ENCODE measurements at places on chromosomes 4 and X. TPM values are rescaled to one million over a fixed set of nuclear protein-coding genes. Genes with fewer than 3 reads are reported as not detected.

GRCh38 chr4:2647403-2648158, 108.6 kb downstream of the TNIP2 start:
- H3K4me3 ChIP-seq, result no peak overlapping the region
- no peaks in the 10 kb centered on the region for H3K27me3 ChIP-seq
- H3K27ac ChIP-seq, result no peak overlapping the region
- H3K4me1 ChIP-seq, result no peaks in the 10 kb centered on the region
- peak; percentile 74 for DNase-seq

DNA sequence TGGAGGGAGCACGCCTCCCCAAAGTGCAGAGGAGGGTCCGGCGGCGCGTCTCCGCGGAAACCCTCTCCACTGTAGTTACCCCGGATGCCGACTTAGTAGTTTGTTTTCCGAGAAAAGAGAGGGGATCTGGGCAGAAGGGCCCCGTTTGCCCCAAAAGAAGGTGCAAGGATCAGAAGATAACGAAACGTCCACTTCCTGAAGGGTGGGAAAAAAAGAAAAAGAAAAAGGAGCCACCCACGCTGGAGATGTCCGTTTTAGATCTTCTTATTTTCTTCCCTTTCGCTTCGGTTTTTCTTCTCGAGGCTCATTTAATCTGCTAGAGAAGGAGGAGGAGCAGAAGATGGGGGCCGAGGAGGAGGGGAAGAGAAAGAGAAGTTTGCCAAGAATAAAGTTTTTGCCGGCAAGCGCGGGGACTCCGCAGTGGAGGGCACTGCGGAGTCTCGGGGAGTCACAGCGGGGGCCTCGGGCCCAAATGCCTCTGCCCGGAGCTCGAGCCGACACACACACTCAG, 517 bp downstream of the LEF1 start:
- H3K36me3 ChIP-seq, result no peaks in the 10 kb centered on the region
- H3K27me3 ChIP-seq, result peaks cover 81% of the 10 kb centered on the region
- peak; percentile 95 for DNase-seq
- H3K27ac ChIP-seq, result no peak overlapping the region
- peaks cover 18% of the 10 kb centered on the region for H3K4me1 ChIP-seq

HS6ST2 gene
- total RNA-seq, result not detected

- H3K27me3 ChIP-seq, result peaks cover 14% of the 10 kb centered on the region
- no peak for DNase-seq
- H3K4me1 ChIP-seq, result no peaks in the 10 kb centered on the region
- no peak overlapping the region for H3K27ac ChIP-seq
- H3K4me3 ChIP-seq, result no peak overlapping the region
- H3K36me3 ChIP-seq, result no peaks in the 10 kb centered on the region
Observed at GRCh38 chr4:8177552-8177951, 18.9 kb upstream of the ABLIM2 start.

SLC6A8 gene
- 15.3 TPM for total RNA-seq

GRCh38 chrX:42754603-42755002, 23.4 kb downstream of the PPP1R2C start:
- no peak overlapping the region for H3K4me3 ChIP-seq
- H3K4me1 ChIP-seq, result peaks cover 10% of the 10 kb centered on the region
- no peaks in the 10 kb centered on the region for H3K36me3 ChIP-seq
- no peak overlapping the region for H3K27ac ChIP-seq
- peak; percentile 11 for DNase-seq
- H3K27me3 ChIP-seq, result no peaks in the 10 kb centered on the region

- no peak for DNase-seq
- no peaks in the 10 kb centered on the region for H3K36me3 ChIP-seq
- no peak overlapping the region for H3K27ac ChIP-seq
- H3K4me1 ChIP-seq, result no peaks in the 10 kb centered on the region
- H3K27me3 ChIP-seq, result no peaks in the 10 kb centered on the region
Observed at GRCh38 chr4:74013264-74013663, 14.8 kb upstream of the CXCL5 start.

ZNF630 gene
- total RNA-seq, result 2.1 TPM

- H3K36me3 ChIP-seq, result no peaks in the 10 kb centered on the region
- H3K4me1 ChIP-seq, result no peaks in the 10 kb centered on the region
- H3K27ac ChIP-seq, result no peak overlapping the region
Observed at GRCh38 chr4:79421483-79421882, 13.5 kb upstream of the GK2 start.

DNA sequence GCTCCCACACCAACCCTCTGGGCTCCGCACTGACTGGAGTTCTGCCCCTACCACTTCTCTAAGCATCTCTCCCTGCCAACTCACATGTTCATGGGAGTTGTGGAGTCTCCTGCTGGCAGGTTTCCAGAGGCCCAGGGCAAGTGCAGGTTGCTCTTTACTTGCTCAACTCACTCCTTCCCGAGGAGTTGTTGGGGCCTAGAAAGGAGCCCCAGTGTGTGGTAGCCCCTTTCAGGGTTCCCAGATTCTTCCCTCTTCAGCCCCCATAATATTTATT, 52.5 kb downstream of the POF1B start:
- no peaks in the 10 kb centered on the region for H3K4me1 ChIP-seq
- no peak overlapping the region for H3K27ac ChIP-seq
- H3K27me3 ChIP-seq, result no peaks in the 10 kb centered on the region
- DNase-seq, result no peak
- H3K4me3 ChIP-seq, result no peak overlapping the region

GRCh38 chr4:16227462-16227868, 1.2 kb upstream of the TAPT1 start:
- peak overlapping the region; percentile 86 for H3K4me3 ChIP-seq
- H3K36me3 ChIP-seq, result no peaks in the 10 kb centered on the region
- peaks cover 18% of the 10 kb centered on the region for H3K4me1 ChIP-seq
- no peaks in the 10 kb centered on the region for H3K27me3 ChIP-seq

DNA sequence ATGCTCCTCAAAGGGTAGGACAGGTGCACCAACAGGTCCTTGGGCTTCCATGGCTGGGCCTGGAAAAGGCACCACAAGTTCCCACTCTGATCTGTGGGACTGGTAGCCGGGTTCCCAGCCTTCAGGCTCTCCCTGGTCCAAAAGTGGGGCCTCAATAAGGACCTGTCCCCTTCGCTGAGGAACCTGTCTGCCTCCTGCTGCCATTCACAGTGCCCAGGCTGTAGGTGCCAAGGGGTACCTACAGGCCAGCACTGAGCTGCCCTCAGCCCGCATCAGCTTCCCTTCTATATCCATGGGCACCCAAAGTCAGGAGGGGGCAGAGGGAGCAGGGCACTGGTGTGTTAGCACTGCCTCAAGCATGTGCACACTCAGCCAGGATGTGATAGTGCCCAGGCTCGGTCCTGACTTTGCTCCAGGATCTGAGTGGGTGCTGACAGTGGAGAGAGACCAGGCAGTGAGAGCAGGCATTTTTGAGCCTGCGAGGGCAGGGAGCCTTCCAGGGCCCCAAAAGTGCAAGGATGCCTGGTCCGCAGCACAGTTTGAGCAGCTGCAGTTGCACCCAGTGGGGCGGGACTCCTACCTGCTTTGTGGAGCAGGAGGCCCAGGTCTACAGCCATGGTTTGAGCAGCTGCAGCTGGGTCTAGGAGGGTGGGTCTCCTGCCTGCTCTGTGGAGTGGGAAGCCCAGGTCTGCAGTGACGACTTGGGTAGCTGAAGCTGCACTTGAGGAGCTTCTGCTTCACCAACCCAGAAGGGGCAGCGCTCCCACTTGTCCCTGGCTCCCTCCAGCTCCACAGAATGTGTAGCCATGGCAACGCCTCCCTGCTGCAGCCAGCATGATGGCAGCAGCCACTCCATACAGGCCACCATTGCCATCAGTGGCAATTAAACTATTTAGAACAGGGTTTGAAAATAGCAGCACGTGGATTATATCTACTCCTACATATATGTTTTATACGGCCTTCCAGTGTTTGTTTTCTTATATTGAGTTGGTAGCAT, 376.4 kb downstream of the KCTD8 start:
- no peak overlapping the region for H3K27ac ChIP-seq
- no peak overlapping the region for H3K4me3 ChIP-seq
- H3K4me1 ChIP-seq, result no peaks in the 10 kb centered on the region
- no peaks in the 10 kb centered on the region for H3K27me3 ChIP-seq
- H3K36me3 ChIP-seq, result no peaks in the 10 kb centered on the region

- H3K27ac ChIP-seq, result no peak within 1 kb of the TSS
- H3K4me1 ChIP-seq, result no peaks in the 10 kb centered on the region
- H3K4me3 ChIP-seq, result peak within 1 kb of the TSS; percentile 51
Observed at GRCh38 chrX:103310555-103311398, at the start of gene BEX2. BEX2 (minus strand) TSS chrX:103310990; CDS start chrX:103309976, 1,014 bp downstream.

DNA sequence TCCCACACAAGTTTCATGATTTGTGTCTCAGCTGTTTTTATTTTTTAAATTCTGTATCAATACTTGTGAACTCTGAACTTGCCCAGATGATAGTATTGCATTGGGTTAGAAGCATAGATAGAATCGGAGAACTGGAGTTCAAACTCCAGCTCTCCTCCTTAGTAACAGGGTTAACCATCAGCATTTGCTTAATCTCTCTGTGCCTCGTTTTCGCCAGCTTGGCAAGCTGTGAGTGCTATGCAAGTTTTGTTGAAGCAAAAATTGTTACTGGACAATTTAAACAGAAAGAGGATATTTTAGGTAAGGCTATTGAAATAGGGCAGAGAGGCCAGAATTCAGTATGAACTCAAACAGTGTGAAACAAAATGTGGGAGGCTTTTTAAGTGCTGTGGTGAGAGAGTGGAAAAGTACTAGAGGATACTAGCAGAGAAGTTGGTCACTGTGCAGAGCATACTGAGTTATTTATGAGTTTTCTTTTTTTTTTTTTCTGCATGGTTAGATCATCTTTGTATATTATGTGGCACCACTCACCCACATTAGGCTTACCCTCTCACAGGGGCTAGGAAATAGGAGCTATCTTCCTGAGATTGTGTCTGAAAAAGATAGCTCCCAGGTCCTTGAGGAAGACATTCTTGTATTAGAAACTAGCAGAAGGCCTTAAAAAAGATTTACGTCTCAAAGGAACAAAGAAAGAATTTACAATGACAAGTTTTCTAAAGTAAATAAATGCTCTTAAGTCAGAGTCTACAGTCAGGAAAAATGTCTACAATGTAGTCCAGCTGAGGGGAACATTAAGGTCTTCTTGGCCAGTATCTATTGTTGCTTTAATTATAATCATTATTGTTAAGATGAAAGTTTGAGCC, 1126.6 kb downstream of the FAT4 start:
- no peaks in the 10 kb centered on the region for H3K36me3 ChIP-seq
- H3K4me3 ChIP-seq, result no peak overlapping the region
- H3K27me3 ChIP-seq, result no peaks in the 10 kb centered on the region
- no peak for DNase-seq
- H3K4me1 ChIP-seq, result no peaks in the 10 kb centered on the region

CLDN22 gene
- not detected for total RNA-seq

- H3K27ac ChIP-seq, result no peak overlapping the region
- no peak overlapping the region for H3K4me3 ChIP-seq
- no peaks in the 10 kb centered on the region for H3K36me3 ChIP-seq
- H3K27me3 ChIP-seq, result peaks cover 3% of the 10 kb centered on the region
- no peak for DNase-seq
Observed at GRCh38 chrX:38192007-38192810, 28.5 kb downstream of the SRPX start.

- peak overlapping the region; percentile 20 for H3K27ac ChIP-seq
- no peaks in the 10 kb centered on the region for H3K27me3 ChIP-seq
- peak overlapping the region; percentile 99 for H3K4me3 ChIP-seq
- peaks cover 17% of the 10 kb centered on the region for H3K36me3 ChIP-seq
- H3K4me1 ChIP-seq, result peaks cover 43% of the 10 kb centered on the region
Observed at GRCh38 chr4:76952656-76953582, 3.4 kb downstream of the SEPTIN11 start.
